EH (cell line): ENCODE measurements at places on chromosomes 3 and 15.

GRCh38 chr3:111998636-111999483 lies at the start of gene TAGLN3:
TAGLN3 (plus strand) TSS chr3:111998922; CDS start chr3:111999423, 501 bp downstream.
- peak; percentile 32 for DNase-seq

- DNase-seq: peak; percentile 89
These were observed 51.0 kb upstream of the ATP13A3 start for GRCh38 chr3:194537732-194538247.

DNA sequence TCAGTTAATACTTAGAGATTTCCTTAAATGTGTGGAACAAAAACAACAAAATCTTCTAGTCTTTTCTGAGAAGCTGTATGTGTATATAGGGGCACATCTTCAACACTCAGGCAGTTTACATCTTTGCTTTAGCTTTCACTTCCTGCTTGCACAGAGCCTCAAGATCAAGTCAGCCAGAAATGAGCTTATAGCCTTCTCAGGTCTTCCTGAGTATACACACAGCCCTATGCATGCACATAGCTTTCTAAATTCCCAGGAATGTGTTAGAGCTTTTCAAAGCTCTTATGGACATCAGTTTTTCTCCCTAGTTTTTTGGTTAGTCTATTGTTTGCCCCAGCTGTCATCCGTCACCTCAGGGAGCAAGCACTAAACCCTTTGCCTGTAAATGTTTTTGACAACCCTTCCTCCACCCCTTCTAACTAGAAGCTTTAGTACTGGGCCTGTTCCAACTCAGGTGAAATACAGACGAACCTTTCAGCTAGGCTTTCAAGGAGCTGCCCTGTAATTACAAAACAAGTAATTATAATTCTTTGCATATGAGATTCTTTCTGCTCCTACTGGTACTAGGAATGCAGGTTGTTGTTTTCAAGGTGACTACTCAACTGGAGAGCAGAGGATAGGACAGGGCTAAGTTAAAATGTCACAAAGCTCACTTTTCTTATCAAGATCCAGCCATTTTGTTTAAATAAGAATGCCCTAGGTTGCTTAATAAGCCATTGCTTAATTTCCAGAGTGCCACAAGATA lies 22.6 kb upstream of the MTMR10 start:
- peak; percentile 34 for DNase-seq

DNA sequence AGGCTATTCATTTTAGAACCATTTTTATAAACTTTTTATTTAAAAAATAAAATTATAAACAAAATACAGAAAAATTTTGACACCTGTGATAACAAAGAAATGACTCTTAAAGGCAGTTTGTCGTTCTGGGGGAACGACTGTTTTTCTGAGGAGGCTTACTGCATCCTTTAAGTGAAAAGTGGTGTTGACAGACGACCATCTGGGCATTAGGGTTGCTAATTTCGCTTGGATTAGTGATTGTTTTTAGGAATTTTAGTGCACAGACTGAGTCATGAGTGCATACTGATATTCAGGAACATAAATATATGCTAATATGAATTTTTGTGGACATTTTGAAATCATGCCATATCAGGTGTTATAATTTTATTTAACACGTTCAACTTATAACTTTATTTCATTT lies 28.5 kb downstream of the OSTN start:
- DNase-seq: no peak

GRCh38 chr3:154971771-154972326 lies 108.3 kb upstream of the MME start:
- DNase-seq: peak; percentile 87

GRCh38 chr15:52078197-52078875 lies 34.2 kb downstream of the BCL2L10 start:
- DNase-seq: no peak

DNA sequence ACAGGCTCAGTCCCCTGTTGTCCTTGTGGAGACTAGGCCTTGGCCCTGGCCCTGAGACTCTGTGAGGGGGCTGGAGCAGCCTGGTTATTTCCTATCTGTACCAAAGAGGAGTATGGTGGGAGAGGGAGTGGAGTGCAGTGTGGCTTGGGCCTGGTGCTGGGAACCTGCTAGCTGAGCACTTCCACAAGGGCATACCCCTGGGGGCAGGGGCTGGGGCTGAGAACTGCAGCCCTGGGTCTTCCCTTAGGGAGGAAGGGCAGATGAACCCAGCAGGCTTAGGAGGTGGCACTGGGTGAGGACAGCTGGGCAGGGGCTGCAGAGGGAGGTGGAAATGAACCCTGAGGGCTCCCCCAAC lies 3.5 kb upstream of the CHST14 start:
- no peak for DNase-seq

GRCh38 chr3:43584043-43584826 lies 37.6 kb downstream of the ANO10 start:
- DNase-seq: peak; percentile 54

GRCh38 chr15:92638291-92638708 lies 17.3 kb downstream of the FAM174B start:
- peak; percentile 57 for DNase-seq

- DNase-seq: no peak
These were observed 8.2 kb downstream of the KLHL40 start for GRCh38 chr3:42693530-42693930.

- no peak for DNase-seq
These were observed 210.2 kb downstream of the XXYLT1 start for GRCh38 chr3:195060531-195061291.

- DNase-seq: no peak
These were observed 9.2 kb downstream of the FAM131A start for GRCh38 chr3:184346480-184347190.

DNA sequence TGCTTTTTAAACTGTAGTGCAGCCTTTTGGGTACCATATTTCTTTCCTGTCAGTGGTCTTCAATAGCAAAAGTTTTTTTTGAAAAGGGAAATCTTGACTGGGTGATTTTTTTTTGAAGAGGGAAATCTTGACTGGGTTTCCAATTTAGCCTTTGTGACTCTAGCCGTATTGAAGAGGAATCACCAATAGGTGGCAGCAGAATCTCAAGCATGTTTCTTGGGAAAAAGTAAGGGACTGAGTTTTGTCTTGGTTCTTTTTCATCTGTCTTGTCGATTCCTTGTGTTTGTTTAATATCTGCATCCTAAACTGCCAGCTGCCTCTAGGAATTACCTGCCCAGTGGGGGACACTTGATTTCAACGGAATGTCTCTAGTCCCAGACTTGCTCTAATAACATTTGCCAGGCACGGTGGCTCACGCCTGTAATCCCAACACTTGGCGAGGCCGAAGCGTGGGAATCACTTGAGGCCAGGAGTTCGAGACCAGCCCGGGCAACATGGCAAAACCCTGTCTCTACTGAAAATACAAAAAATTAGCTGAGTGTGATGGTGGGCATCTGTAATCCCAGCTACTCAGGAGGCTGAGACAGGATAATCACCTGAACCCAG lies 89.2 kb downstream of the RBPMS2 start:
- peak; percentile 61 for DNase-seq

- DNase-seq: no peak
These were observed 143.5 kb downstream of the ADAM10 start for GRCh38 chr15:58605931-58606530.

GRCh38 chr3:16053794-16054193 lies 120.7 kb upstream of the GALNT15 start:
- DNase-seq: no peak

GRCh38 chr15:69513450-69513960 lies 60.9 kb downstream of the RPLP1 start:
- no peak for DNase-seq

- peak; percentile 98 for DNase-seq
These were observed 36.3 kb upstream of the MEX3B start for GRCh38 chr15:82081914-82082762.

DNA sequence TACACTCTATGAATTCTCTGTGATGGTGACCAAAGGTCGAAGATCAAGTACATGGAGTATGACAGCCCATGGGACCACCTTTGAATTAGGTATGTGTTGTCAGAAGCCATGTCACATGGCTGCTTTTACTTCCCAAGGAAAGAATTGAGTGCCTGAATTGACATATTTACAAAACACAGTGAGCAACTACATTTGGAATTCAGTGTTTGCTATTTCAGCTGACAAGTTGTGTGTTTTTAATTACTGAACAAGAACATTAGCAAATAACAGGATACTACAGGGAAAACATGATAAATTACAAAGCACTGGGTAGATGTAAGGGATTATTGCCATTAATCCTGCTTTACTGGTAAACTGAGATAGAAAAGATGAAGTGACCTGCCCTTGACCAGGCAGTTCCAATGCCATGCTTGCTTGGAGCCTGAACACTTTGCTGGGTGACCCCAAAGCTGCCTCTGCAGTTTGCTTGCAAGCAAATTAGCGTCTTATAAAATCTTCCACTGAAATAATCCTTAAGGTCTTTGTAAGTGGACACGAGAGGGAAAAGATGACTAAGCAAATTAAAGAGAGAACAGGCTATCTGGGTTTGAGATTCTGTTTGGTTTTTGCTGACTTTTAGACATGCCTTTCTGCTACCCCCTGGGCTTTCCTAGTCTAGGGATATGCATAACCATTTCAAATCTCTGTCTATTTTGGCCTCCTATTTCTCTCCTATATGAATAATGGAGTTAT lies 98.2 kb downstream of the HCN4 start:
- DNase-seq: no peak

DNA sequence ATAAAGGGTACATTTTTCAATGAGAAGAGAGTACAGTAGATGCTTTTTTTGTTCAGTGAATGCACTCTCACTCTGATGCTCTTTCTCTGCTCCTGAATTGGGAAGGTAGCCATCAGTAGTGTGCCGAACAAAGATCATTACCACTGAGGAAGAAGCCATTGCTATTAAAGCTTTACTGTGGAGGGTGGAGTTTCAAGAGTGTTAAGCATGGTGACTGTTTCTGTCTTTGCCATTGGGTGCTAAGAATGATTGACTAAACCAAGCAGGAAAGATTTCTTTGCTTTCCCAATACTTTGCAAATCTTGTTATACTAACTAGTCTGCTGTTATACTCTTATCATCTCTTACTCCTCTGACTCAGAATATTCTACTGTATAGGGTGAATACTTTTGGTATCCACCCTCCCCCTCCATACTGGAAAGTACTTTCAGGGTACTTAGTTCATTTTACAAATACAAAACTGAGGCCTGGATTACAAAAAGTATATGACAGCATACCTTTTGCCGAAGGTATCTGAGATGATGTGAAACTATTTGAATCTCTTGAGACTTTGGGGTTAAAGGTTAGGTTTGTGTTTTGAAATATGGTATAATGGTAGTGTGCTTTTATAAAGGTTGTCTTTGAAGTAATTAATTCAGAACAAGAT lies 1.7 kb downstream of the RAB11A start:
- DNase-seq: peak; percentile 52

DNA sequence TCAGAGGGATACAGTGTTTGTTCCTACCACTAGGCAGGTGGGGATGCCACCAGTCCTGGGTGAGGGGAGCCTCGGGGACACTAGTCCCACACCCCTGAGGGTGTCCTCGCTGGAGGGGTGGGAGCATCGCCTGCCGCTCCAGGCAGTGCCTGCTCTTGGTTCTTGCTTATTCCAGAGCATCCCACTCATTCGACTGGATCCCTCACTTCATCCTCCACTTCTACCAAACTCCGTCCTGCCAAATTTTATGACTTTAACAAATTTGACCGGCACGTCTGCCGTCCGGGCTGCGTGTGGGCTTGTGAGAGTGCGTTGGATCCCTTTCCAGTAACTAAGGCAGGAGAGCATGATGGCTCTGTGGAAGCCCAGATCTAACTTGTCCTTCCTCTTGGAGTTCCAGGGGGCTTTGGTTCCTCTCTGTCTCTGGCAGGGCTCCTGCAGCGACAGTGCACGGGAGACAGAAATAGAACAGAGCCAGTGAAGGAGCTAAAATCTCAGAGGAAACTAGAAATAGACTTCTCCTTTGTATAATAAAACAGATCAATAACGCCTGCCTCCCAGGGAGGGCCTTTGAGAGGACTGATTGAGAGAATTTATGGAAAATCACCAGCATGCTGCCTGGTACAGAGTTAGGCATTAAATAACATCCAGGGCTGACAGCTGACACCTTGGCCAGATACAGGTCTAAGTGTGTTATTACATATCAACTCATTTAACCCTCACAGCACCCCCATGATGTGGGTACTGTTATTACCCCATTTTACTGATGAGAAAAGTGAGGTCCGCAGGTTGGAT lies 34.5 kb downstream of the MGLL start:
- no peak for DNase-seq

DNA sequence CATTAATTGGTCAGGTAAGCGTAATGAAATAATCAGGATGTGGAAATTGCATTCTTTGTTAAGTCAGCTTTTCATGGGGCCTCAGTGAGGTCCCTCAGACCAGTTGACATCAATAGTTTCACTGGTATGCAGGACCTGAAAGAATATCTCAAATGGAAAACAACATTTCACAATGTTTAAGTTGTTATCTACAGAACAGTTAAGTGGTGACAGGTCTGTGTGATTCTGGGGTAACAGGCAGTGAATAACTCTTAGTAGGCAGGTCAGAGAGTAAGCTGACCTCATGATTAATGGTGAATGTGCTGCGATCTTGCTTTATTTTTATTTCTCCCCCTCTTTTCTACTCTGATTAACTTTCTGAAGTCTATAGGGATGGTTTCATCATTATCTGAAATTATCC lies 28.9 kb upstream of the ACP3 start:
- DNase-seq: no peak

DNA sequence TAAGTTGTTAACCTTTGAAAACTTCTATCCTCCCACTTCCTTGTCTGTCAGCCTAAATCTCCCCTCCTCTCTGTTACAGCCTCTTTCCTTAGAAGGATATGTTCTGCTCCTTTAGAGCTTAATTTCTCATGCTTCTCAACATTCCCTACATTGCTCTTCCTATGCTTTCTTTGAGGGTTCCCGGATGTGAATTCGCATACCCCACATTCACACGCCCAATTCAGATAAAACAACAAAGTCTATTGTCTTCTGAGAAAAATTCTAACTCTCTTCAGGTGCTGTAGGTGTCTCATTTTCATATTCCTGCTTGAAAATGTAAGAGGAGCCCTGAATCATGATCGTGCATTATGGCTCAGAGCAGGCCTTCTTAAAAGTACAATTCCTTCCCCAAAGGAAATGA lies 171.8 kb upstream of the DPH6 start:
- DNase-seq: peak; percentile 26

GRCh38 chr3:16338999-16339398 lies 74.0 kb downstream of the OXNAD1 start:
- DNase-seq: peak; percentile 97

DNA sequence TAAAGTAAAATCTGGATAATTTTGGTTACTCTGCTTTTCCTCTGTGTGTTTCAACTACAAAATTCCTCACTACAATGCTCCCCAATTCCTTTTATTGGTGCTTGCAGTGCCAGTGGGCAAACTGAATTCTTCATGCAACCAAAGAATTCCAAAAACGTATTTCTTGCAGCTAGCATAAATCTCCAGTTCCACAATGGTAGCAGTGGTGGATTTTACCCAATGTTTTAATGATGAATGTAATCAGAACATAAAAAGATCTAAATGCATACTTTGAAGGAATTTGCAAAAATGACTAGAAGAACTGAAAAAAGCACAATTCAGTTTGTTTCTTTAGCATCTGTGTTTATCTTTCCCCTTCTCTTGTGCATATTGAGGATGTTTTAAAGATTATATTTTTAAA lies 359.6 kb upstream of the TPRG1 start:
- peak; percentile 83 for DNase-seq

DNA sequence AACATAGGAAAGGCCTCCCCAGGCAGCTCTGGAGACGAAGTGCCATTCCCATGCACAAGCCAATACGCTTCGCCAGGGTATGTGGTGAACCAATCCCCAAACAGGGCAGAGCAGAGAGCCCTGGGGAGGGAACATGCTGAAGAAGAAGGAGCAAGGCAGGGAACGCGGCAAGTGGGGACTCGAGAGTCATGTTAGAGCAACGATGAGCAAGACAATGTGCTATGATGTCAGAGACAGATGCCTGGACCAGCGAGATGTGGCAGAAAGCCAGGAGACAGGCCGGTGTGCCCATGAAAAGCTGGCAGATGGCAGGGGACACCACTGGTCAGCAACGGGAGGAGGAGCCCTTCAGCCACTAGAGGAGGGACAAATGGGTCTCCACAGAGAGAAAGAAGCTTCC lies 39.6 kb downstream of the NIPA2 start:
- DNase-seq: no peak
